A673 (cell line): ENCODE measurements at places on chromosomes 5 and 9. TPM values are rescaled to one million over a fixed set of nuclear protein-coding genes. Genes with fewer than 3 reads are reported as not detected.

GRCh38 chr5:35091704-35092103 lies 44.0 kb upstream of the AGXT2 start:
- DNase-seq, result no peak

The PFN3 gene
- not detected in 2 replicates for total RNA-seq

- DNase-seq, result no peak
Measured at GRCh38 chr5:139684881-139685749, 37.0 kb downstream of the CXXC5 start.

DNA sequence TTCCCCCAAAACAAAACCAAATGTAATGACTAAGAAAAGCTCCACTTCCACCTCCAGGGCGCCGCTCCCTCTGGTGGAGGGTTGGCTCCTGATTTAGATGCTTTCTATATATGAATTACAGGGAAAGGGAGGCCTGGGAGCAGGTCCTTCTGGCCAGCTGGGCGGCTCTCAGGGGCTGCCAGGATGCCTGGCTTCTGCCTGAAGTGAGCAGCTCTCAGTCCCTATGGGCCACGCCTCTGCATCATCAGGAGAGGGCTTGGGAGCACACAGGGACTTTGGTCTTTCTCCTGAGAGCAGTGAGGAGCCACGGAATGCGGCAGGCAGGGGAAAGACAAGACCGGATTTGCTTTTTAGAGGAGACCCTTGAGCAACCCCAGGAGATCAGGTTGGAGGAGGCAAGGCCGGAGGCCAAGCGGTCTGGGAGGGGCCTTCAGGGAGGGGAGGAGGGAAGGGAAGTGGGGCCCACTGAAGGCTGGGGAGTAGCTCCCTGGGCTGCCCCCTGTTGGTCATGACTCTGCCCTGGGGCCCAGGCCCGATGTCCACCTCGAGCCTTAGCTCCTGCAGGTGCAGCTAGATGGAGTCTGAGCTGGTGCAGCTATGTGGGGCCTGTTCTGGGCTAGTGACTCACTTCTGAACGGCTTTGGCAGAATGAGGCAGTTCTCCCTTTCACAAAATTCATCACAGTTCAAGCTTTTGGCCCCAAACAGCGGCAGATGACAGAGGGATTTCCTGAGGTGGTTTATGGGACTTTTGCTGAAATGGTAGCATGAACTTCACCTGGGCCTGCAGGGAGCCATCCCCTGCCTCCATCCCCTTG lies 11.3 kb upstream of the GRHPR start:
- DNase-seq, result peak; percentile 51

GRCh38 chr5:178940569-178941360 lies at the start of gene ZNF454:
Gene ZNF454, plus strand, starts transcription at chr5:178941198. Its CDS starts 1,594 bp downstream, at chr5:178942792.
- peak; percentile 84 for DNase-seq

DNA sequence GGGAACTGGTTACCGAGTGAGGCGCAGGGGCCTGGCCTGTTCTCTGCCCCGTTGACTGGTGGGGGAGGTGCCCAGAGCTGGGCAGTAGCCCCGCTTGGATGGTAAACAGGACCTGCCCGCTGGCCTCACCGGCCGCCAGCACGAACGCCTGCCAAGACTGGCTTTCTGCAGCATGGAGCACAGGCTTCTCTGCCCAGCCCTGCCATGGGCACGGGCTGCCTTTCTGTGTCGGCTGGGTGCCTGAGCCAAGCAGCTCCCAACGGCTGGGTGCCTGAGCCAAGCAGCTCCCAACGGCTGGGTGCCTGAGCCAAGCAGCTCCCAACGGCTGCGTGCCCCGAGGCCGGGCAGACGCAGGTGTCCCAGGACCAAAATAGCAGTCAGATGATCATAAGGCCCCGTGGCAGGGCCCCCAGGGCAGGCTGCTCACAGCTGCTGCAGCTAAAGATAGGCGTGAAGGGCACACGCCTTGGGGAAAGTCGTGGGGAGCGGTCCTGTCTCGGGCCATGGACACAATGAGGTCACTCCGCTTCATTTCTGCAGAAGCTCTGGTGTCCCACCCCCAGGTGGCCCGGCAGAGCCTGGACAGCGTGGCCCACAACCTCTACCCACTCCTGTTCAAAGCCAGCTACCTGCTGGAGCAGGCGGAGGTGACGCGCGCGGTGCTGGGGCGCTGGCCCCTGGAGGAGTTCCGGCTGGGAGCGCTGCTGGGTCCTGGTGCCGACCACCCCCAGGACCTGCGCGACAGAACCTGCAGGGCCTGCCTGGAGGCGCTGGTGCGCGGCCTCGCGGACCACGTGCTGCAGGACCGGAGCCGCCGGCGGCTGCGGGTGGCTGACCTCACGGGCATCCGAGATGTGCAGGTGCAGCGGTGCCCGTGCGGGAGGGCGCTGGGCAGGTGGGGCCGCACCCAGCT lies at the start of gene LRRC14B:
Gene LRRC14B, plus strand, starts transcription at position 460 of the 913 bp plus-strand sequence. Its CDS starts 44 bp downstream, at position 504.
- DNase-seq, result no peak

DNA sequence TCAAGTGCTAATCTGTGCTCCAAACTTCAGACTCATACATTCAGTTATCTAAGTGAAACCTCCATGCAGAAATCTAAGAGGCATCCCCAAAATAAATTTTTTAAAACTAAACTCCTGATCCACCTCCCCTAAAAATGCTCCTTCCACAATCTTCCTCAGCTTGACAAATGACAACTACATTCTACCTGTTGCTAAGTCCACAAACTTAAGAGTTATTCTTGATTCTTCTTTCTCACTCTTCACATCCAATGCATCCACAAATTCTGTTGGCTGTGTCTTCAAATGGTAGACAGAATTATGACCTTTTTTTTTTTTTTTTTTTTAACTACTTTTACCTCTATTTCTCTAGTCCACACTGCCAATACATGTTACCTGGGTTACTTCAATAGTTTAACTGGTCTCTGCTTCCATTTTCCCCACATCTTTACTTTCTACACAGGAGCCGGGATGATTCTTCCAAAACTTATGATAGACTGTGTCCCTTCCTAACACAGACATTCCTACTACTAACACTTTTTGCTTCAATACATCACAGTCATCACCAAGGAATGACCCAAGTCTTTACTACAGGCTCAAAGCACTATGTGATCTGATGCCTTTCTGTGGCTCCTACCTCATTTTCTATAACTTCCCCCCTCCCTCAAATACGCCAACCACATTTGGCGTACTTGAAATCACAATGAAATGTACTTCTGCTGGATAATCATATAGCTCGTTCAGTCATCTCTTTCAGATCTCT lies 143.6 kb downstream of the PDE4D start:
- no peak for DNase-seq

The SPATA31A1 gene
- total RNA-seq, result not detected in 2 replicates

The KIF24 gene
- total RNA-seq, result 10.6 and 11.6 TPM in 2 replicates

DNA sequence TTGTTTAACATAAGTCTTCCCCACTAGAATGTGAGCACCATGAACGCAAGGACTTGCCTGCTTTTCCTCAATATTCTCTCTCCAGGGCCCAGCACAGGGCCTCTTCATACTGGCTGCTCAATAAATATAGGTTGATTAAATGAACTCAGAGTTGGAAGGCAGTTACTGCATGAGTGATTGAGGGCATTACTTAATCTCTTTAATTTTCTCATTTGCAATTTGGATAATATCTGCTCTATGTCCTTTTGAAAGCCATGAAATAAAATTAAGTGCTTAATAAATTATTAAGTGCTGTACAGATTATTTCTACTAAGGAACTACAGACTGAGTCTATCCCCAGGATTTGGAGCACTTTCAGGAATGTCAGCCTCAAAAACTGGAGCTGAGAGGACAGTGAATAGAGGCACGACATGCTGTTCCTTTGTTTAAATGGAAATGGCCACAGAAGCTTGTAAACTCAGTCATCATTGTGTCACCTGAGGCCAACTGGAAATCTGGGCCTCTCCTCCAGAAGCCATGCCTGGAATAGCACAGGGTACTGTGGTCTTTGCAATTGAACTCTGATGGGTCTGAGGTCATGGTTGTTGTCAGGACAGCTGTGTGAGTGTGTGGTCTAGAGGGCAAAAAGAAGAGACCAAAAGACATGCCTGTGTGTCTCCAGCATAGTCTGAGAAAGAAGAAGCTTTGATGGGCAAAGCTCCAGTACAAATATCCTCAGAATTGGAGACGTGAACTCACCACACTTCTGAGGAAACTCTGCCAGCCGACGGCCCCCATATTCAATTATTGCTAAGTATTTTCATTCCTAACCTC lies 86.1 kb downstream of the SH3TC2 start:
- DNase-seq, result no peak

The ARID3C gene
- not detected in 2 replicates for total RNA-seq

DNA sequence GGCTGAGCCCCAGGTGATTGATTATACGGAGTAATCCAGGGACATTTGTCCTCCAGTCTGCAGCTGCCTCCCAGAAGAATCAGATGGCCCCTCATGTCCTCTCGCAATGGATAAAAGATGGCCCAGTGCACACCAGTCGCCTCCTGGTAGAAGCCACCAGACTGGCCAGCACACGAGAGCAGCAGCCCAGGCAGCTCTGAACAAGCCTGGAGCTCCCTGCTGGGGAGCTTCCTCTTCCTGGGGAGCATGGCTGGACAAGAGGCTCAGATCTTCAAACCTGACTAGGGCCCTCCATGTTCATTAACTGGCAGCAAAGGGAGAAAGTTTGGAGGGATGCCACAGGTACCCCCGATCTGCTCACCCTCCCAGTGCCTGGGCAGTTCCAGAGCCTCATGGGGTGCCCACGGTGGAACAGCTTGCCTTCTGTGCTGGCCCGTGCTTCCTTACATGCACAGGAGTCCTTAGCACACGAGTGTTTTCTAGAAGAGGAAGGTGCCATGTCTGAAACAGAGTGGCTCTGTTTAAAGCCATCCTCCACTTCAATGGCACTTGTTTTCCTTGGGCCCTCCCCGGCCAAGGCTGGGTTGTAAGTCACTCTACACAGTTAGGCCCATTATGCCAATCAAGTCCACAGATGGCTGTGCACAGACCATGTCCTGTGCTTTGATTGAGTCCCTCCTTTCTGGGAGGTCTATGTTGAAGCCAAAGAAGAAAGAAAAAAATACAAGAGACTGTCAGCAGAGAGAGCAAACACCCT lies 75.6 kb downstream of the PRRT1B start:
- no peak for DNase-seq

DNA sequence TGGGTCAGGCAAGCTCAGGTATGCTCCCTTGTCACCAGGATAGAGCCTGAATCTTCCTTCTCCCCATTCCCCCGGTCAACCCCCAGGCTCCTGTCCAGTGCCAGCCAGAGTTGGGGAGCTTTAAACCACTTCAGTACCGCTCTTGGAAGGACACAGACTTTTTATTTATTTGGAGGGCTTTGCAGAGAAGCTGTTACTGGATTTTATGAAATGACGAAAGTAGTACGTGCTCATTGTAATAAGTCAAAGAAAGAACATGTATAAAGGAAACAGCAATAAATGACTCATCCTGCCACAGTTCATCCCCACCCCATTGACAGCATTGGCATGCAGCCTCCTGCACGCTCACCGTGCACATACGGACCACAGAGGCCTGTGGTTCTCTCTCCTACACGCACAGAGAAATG lies 230.3 kb downstream of the AUH start:
- DNase-seq, result peak; percentile 54

DNA sequence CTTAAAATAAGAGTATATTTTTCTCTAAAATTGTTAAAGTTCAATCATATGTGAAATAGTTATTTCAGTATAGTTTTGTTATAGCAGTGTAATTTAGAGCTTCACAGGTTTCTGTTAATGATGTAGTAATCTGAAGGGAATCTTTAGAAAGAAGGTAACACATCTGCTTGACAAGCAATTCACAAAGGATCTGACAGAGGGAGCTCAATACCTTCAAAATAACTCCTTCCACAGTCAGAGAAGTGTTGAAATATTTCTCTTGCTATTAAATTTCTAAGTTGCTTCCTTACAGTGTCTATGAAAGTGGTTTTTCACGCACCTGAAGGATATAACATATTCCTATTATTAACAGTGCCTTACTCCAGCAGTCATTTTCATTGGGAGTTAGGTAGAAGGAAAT lies 44.9 kb downstream of the SLC25A51 start:
- no peak for DNase-seq

DNA sequence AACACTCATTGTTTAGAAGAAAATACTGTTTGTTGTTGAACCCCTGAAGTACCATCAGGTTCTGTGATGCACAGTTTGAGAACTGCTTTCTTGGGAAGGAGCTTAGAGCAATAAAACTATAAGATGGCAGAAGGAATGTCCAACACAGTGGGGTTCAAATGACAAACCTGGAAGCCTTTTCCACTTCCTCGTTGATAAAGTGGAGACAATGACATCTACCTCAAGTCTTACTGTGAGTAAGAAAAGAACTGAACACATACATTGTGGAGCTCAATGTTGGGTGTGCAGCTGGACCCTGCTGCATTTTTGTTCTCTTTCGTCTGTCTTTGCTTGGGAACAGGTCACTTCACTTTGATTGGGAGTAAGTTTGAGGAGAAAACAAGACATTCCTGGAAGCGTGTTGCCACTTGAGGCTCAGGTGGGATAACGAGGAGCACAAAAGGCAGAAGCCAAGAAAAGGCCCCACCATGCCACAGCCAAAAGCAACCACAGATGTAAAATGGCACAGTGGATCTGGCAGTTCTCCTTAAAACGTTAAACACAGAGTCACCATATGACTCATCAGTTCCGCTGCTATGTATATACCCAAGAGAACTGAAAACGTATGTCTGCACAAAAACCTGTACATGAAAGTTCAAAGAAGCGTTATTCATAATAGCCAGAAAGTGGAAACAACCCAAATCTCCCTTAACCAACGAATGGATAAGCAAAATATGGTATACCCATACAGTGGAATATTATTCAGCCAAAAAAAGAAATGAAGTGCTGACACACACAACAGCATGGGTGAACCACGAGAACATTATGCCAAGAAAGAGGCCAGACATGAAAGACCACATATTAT lies 42.9 kb upstream of the SUB1 start:
- no peak for DNase-seq

The EIF4EBP3 gene
- total RNA-seq, result 5.6 and 7.6 TPM in 2 replicates

The SLC45A2 gene
- total RNA-seq, result 0.28 and 0.31 TPM in 2 replicates

DNA sequence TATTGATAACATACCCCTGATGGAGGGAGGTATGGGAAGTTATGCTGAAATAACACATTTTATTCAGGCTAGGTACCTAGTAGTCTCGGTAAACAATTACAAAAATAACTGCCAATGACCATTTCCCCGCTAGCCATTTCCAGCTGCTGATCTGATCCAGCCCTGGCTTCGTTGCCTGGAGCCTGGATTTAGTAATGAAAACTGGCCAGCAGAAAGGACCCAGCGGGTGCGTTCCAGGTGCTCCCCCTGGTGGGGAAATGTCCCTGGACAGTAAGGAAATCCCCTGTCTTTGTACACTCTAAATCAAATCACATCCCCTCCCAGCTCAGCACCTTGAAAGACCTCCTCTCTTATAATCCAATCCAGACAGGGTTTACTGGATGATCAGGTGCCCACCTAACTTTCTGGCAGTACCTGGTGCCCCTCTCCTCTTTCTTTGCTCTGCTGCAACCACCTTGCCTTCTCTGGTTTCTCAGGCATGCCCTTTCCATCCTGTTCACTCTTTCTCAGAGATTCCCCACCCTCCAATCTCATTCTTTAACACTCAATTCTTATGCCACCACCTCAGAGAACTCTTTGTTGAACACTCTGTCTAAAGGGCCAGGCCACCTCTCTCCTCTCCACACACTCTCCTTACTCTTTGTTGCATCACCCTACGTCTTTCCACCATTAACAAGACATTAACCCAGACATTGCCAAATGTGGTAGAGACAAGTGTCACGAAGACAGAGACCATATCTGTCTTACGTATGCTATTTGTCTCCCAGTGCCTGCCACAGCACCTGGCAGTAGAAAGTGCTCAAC lies 50.1 kb upstream of the SMAD5 start:
- DNase-seq, result peak; percentile 52

- no peak for DNase-seq
Measured at GRCh38 chr5:147751-148150, 43.5 kb upstream of the LRRC14B start.

GRCh38 chr5:67435032-67435431 lies 238.4 kb upstream of the CD180 start:
- DNase-seq, result no peak
